Fibroblast of mammary gland (primary cell): ENCODE measurements at places on chromosomes 6 and 20.
A peak's percentile ranks its signal among the peaks of the same experiment; 100 is the strongest.

GRCh38 chr6:154408891-154409500 lies 52.4 kb upstream of the IPCEF1 start:
- DNase-seq, result peak; percentile 35

DNA sequence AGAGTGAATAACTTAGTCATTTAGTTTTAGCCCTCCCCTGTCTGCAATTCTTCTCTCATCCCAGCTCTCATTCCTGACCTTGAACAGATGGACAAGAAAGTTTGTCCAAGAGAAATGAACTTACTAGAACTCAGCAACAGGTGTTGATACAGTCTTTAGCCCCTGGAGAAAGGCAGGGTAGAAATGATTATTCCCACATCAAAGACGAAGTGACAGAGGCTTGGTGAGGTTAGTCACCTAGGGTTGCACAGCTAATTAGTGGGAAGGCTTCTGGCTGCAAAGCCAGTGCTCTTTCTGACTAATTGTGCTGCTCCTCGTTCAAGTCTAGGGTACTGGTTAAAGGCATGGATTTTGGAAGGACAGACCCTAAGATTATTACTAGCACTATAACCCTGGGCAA lies 4.5 kb downstream of the ZDHHC14 start:
- DNase-seq, result no peak

DNA sequence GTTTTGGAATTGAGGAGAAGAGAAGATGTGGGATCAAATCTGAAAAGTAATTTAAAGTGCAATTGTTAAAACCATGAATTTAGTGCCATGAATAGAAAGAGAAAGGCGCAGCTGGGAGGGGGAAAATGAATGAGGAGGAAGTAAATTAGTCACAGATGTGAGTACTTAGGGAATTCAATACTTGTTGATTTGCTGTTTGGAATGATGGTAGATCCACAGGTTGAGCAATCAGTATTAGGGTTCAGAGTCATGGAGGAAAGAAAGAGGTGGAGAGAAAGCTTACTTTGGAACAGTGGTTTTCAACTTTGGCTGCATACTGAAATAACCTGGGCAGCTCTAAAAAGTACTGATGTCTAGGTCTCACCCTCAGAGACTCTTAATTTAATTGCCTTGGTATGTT lies 229.7 kb upstream of the ASCC3 start:
- peak; percentile 59 for DNase-seq

- peak; percentile 96 for DNase-seq
These were observed 117.3 kb downstream of the HFE start for GRCh38 chr6:26204332-26205160.

DNA sequence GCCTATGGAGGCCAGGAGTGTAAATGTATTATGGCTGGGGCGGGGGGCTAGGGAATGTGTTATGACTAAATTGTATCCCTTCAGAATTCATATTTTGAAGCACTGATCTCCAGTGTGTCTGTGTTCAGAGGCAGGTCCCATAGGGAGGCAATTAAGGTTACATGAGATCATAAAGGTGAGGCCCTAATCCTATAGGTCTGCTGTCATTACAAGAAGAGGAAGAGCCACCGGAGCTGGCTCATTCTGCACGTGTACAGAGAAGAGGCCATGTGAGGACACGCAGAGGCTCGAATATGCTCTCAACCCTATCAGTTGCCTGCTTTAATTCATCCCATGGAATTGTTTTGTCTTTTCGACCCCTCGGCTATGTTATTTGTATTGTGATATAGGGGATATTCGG lies 76.9 kb downstream of the VTA1 start:
- no peak for DNase-seq

GRCh38 chr6:12138381-12138780 lies 126.3 kb downstream of the HIVEP1 start:
- no peak for DNase-seq

GRCh38 chr20:45098103-45098773 lies 2.7 kb downstream of the KCNS1 start:
- peak; percentile 35 for DNase-seq

- no peak for DNase-seq
These were observed 353.1 kb downstream of the LAMA2 start for GRCh38 chr6:129236001-129236517.

DNA sequence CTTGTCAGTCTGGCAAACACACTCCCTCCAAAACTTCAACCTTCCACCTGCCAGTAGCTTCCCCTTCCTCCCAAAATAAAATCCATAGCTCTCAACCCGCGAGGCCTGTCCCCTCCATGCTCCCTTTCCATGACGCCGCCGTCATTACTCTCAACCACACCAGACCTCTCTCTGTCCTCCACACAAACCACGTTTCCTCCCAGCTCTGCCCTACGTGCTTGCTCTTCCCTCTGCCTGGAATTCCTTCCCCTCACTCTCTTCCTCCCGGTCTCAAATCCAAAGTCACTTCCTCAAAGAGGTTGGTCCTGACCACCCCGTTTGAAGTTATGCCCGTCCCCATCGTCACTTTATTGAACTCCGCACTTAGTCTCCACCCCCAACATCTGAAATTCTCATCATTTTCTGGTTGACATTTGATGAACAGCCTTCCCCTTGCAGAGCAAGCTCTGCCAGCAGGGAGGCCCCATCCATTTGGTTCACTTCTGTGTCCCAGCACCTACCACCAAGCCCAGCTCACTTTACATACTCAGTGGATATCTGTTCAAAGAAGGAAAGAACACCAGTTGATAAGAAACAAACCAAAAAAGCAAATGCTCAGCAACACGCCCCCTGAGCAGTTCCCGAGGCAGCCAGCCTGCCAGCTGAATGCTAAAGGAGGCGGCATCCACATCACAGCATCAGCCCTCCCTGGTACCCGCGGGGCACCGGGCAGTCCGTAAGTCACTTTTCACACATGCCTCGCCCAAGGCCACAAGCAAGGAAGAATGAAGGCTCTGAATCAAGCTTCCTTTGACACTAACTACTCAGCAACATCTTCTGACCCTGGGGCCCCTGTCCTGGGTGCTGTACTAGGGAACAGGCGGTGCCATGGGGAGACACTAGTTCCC lies 125.0 kb downstream of the NFATC2 start:
- no peak for DNase-seq

DNA sequence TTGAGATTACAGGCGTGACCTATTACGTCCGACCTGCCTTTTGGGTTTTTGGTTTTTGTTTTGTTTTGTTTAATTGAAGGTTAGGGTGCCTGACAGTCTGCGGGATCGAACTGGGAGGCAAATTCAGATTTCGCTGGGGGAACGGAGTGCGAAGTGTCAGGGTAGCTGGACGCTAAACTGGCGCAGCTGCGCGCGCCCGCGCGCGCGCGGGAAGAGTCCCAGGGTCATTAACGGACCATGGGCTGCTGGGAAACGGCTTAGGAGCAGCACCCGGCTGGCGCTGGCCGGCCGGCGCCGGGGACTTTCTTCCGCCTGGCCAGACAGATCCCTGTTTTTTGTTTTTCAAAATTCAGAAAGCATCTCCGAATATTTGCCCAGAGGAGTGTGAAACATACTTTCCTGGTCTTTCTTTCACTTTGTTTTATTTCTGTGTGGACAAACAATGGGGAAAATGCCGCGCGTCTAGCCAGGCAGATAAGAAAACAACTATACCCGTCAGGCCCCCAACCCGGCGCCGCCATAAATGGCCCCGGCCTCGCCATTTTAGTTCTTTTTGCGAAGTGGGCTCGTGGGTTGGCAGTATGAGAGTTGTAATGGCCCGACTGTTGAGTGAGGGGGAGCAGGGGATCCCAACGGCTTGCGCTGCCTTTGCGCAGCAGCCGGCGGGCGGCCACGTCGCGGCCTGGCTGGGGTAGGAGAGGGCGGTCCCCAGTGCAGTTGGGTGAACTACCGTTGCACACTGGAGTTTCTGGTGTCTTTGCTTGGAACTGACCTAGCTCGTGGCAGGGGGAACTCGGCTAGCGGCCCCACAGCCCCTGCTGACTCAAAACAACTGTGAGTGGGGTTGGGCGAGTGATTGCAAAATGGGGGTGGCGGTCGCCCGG lies 7.1 kb downstream of the HSPA1B start:
- peak; percentile 88 for DNase-seq

GRCh38 chr6:129921169-129921817 lies 60.2 kb upstream of the TMEM244 start:
- DNase-seq, result no peak

- no peak for DNase-seq
These were observed 5.4 kb downstream of the FBXO30 start for GRCh38 chr6:145809211-145809610.

GRCh38 chr6:118812970-118813369 lies 81.0 kb upstream of the ASF1A start:
- peak; percentile 49 for DNase-seq

- peak; percentile 94 for DNase-seq
These were observed 86.7 kb upstream of the STMND1 start for GRCh38 chr6:17015144-17015543.

GRCh38 chr20:64247970-64248841 lies 7.3 kb upstream of the PCMTD2 start:
- DNase-seq, result no peak

GRCh38 chr6:126086560-126086959 lies 100.2 kb downstream of the TRMT11 start:
- DNase-seq, result no peak

DNA sequence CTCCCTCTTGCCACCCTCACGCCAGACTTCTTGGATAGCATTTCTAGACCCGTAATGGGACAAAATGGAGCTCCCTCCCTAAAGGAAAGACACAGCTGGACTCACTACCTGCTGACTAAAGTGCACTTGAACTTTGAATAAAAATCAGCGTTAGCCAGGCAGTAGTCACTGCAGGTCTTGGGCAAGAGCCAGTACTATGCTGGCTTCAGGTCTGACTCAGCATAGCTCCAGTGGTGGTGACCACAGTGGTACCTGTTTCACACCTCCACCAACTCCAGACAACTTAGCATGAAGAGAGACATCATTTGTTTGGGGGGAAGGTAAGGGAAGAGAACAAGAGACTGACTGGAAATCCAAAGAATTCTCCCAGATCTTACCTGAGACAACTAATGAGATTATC lies 906.8 kb downstream of the GRIK2 start:
- no peak for DNase-seq

GRCh38 chr6:143579703-143580102 lies 68.2 kb upstream of the FUCA2 start:
- peak; percentile 97 for DNase-seq

DNA sequence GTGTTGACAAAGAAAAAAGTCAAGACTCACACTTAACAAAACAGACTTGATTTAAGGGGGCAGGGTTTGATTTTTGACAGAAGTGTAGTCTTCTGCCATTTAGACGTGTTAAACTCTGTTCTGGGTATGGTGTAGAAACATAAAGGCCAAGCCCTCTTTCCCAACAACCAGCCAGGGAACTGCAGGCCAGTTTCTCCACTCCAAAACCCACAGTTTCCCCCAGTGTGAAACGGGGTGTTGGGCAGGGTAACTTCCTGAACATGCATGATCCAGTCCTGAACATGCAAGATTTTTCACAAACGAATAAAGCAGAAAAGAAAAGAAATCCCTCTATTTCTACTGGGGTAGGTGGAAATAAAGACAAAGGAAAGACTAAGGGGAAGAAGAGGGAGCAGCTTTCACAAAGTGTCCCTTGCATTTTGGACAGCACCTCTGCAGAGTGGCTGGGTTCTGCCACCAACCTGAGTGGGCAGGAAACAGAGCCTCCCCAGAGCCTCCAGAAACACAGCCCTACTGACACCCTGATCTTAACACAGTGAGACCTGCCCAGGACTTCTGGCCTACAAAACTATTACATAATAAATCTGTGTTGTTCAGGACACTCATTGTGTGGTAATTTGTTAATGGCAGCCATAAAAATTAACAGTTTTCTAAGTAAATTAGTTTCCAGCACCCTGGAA lies 7.5 kb downstream of the APMAP start:
- DNase-seq, result no peak

DNA sequence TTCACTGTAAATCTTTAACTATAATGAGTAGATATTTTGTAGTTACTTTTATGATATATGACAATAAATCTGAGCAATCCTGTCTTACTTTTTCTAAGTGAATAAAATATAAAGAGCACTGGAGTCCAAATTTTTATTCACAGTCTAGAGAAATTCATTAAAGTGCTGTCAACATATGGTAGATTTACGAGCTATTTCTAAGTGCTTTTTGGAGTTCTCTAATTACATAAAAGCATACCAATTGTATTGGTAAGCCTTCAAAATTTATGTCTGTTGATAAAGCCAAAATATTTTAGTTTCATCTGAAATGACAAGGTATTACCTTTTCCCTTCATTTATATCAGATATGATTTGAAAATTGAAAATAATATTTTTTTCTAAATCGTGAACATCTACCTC lies 75.4 kb downstream of the MAN1A1 start:
- no peak for DNase-seq

GRCh38 chr6:169858935-169859351 lies 107.5 kb downstream of the ERMARD start:
- no peak for DNase-seq

DNA sequence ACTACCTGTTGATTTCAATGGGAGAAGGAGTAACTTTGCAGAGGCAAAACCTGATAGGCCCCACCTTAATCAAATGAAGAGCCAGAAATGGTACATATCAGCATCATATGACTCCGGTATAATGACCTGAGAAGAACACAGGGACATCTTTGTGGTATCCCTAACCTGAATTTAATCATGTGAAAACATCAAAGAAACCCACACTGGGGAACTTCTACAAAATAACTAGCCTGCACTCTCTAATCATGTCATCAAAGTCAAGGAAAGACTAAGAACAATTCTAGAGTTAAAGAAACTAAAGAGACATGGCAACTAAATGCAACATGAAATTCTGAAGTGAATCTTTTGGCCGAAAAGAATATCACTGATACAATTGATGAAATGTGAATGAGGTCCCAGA lies 34.9 kb downstream of the SLC17A4 start:
- no peak for DNase-seq

DNA sequence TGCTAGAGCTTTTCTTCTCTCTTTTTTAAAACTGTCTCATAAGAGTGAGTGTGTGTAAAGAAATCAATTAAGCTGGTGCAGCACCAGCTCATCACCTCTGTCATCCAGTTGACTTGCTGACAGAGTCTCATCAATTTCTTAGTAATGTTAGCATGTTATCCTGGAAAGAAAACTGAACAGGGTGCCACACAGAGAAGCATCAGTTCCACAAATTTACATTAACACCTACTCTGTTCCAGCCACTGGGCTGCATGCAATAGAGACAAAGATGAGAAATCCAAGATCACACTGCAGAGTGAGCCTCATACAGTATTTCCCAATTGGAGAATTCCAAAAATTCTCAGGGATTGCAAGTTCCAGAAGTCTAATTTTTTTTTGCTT lies 207.0 kb upstream of the CITED2 start:
- DNase-seq, result no peak

GRCh38 chr6:2891768-2892170 lies 11.3 kb downstream of the SERPINB9 start:
- DNase-seq, result no peak

DNA sequence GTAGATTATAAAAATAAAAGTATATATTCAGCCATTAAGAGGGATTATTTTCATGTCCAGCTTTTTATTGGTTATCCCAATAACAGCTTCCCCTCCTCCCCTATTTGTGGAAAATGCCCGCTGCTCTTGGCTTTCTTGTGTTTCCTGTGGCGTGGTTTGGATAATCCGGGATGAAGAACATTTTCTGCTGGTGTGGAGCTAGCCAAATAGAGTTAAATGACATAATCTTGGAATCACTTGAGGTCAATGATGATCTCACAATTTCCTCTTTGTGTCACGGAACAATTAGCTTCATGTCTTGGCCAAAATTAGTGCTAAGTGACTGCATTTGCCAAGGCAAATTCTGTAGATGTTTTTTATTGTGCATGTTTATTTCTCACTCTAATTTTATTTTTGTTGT lies 394.0 kb downstream of the LAMA2 start:
- DNase-seq, result no peak

- DNase-seq, result no peak
These were observed 13.1 kb downstream of the JPH2 start for GRCh38 chr20:44173846-44174245.
